WTC11 (cell line): ENCODE measurements at places on chromosomes 7 and 10.
A peak's percentile ranks its signal among the peaks of the same experiment; 100 is the strongest.

GRCh38 chr10:127977357-127978009, 70.6 kb downstream of the PTPRE start:
- H3K27me3 ChIP-seq, result no peaks in the 10 kb centered on the region
- H3K27ac ChIP-seq, result no peak overlapping the region
- DNase-seq, result no peak

DNA sequence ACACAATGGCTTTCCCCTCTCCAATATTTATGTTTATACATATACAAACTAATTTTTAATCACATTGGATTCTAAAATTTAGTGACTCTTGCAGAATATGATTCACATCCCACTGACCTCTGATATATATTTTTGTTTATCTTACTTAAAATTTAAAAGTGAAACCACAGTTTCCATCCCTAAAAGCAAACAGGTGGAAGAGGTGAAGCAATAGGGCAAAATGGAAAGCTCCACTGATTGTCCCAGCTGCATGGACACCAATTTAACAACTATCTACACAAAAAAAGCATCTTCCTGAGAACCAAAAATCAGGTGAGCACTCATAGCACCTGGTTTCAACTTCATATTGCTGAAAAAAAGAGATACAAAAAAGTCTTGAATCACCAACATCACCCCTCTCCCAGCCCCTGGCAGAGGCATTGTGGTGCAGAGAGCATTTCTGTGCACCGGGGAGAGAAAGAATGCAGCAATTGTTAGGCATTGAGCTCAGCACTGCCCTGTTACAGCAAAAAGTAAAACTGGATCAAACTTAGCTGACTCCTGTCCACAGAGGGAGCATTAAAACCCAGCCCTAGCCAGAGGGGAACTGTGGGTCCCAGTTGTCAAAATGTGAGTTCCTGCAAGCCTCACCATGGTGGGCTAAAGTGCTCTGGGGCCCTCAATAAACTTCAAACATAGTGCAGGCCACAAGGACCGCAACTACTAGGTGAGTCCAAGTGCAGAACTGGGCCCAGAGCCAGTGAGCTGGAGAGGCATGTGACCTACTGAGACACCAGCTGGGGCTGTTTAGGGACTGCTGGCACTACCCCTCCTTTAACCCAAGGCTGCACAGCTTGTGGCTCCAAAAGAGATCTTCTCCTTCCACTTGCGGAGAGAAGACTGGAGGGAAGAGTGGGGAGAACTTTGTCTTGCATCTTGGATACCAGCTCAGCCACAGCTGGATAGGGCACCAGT, 92.1 kb downstream of the SIRT1 start:
- H3K4me1 ChIP-seq, result peaks cover 37% of the 10 kb centered on the region
- peak overlapping the region; percentile 31 for H3K4me3 ChIP-seq
- peaks cover 52% of the 10 kb centered on the region for H3K36me3 ChIP-seq

DNA sequence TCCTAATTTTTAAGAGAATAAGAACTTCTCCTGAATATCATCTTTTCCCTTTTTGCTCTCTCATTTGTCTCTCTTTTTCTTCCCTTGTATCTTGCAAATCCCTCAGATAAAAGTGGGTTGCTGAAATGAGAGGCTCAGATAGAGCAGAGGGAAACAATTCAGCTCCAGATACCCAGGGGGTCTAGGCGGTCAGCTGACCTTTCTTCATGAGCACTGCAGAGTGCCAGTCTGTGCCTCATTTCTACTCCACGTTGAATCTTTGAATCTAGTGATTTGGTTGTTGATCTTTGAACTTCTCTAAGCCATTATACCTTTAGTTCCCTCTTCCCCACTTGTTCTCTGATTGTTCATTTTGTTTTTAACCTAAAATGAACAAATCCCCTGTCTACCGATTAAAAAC, 572.6 kb downstream of the PTPRN2 start:
- peaks cover 8% of the 10 kb centered on the region for H3K27me3 ChIP-seq
- peaks cover 27% of the 10 kb centered on the region for H3K4me1 ChIP-seq
- peaks cover 22% of the 10 kb centered on the region; the same call in 1 of the 2 replicates for H3K36me3 ChIP-seq
- no peak for DNase-seq

DNA sequence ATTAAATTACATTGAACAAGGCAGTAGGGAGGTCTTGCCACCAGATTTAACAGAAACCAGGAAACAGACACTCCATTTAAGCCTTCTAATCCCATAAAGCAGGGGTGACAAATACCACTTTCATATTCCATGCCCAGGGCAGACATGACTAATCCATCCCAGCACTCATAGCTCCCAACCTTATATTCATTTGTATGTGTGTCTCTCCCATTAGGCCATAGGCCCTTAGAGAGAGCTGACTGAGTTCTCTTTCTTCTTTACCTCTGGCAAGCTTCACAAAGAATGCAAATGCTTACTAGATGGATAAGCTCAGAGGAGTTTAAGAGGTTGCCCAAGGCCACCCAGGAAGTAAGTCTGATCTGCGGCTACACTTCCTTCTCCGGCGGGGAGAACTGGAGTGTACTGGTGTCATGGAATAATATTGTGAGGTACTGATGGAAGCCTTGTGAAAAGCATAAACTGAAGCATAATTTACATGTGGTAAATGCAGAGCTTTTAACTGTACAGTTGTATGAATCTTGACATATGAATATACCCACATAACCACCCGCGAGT, 239.7 kb upstream of the HABP2 start:
- H3K27ac ChIP-seq, result no peak overlapping the region
- H3K4me1 ChIP-seq, result peaks cover 6% of the 10 kb centered on the region; the same call in 1 of the 2 replicates
- no peaks in the 10 kb centered on the region; the same call in 1 of the 2 replicates for H3K27me3 ChIP-seq
- DNase-seq, result no peak
- H3K36me3 ChIP-seq, result no peaks in the 10 kb centered on the region
- H3K4me3 ChIP-seq, result no peak overlapping the region
